Cortex of kidney (tissue), 1 donor: ENCODE measurements at places on chromosomes 13 and 19.

GRCh38 chr13:111590796-111591195 lies 270.4 kb downstream of the TEX29 start:
- DNase-seq: no peak

GRCh38 chr13:33262594-33262993 lies 23.0 kb downstream of the STARD13 start:
- no peak for DNase-seq

- DNase-seq: no peak
These were observed 1.4 kb downstream of the MAP2K2 start for GRCh38 chr19:4122480-4122879.

DNA sequence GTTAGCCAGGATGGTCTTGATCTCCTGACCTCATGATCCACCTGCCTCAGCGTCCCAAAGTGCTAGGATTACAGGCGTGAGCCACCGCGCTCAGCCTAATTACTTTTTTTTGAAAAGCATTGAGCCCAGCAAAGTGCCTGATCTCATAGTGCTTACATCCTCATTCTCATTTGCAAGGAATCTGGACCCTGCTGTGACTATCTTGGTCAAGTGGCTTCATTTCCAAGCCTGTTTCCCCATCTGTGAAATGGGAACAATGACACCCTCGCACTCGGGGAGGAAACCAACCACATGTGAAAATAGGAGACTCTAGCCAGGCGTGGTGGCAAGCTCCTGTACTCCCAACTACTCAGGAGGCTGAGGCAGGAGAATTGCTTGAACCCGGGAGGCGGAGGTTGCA lies 1.6 kb upstream of the PLEKHA4 start:
- DNase-seq: no peak

- DNase-seq: no peak
These were observed 20.2 kb downstream of the POLR1D start for GRCh38 chr13:27641711-27642502.

DNA sequence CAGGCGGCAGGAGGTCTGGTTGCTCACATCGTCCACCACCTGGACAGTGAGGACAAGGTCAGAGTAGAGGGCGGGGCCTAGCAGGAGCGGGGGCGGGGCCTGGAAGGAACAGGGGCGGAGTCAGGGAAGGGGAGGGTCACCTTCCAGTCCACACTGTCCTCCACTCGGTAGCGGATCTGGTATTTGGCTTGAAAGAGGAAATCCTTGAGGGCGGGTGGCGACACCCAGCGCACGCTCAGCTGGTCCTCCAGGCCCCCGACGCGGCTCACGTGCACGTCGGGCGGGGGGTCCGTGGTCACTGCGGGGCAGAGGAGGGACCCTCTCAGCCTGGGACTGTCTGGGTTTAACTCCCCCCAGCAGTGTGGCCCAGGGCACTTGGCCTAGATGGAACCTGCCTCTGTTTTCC lies 8.2 kb downstream of the REX1BD start:
- no peak for DNase-seq

DNA sequence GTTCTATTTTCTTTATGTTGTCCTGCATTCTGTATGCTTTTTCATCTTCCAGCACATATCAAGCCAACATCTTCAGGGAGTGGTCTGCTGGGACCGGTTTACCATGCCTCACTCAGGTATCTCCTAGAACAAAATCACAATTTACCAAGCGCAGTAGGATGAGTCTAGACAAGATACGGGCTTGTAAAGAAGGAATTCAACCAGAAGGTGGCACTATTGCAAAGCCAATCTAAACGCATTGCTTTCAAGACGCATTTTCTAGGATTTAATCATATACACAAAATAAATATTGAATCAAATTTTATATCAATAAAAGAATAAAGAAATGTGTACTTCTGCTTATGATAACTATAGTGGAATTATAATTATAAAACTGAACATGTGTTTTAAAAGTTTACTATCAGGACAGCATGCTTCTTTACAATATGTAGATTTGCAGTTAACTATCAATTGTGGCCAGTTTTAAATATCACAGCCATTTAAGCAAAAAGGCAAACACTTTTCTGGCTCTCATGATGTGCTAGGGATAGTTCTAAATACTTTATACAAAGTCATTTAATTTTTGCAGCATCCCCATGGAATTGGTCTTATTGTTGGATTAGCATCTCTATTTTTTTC lies 16.1 kb upstream of the TPP2 start:
- DNase-seq: no peak

GRCh38 chr13:99339230-99339721 lies 32.1 kb upstream of the GPR183 start:
- DNase-seq: no peak

DNA sequence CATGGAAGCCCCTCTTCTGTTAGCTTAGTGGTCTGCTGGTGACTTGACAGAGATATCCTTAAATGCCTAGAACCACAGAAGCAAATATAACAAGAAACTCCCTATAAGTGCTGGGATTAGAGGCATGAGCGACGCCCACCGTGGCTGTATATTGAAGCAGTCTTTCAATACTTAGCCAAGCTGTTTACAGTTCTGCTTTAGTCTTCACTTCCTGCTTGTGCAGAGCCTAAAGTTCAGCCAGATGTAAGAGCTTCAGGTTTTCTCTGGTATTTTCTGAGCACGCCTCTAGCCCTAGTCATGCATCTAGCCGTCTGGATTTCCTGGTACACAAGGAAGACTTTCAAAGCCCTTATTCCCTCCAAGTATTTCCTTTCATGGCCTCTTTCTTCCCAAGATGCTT lies 28.5 kb downstream of the TRPM4 start:
- DNase-seq: no peak

DNA sequence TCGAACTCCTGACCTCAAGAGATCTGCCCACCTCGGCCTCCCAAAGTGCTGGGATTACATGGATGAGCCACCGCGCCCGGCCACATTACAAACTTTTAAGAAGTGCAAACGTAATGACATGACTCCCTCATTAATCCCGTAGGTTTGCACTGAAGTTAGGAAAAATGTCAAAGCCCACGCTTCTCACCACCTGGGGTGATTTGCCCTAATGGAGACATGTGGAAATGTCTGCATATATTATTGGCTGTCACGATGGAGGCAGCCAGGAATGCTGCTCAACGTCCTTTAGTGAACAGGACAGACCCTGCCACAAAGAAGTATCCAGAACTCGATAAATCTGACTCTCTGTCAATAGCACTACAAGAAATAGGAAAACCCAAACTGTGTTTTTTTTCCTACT lies 21.0 kb downstream of the NLRP9 start:
- no peak for DNase-seq

GRCh38 chr13:27659145-27659865 lies 37.6 kb downstream of the POLR1D start:
- no peak for DNase-seq

- DNase-seq: no peak
These were observed 5.5 kb downstream of the SLC25A23 start for GRCh38 chr19:6453951-6454565.

- no peak for DNase-seq
These were observed 171.0 kb downstream of the GPC6 start for GRCh38 chr13:93397619-93398018.

DNA sequence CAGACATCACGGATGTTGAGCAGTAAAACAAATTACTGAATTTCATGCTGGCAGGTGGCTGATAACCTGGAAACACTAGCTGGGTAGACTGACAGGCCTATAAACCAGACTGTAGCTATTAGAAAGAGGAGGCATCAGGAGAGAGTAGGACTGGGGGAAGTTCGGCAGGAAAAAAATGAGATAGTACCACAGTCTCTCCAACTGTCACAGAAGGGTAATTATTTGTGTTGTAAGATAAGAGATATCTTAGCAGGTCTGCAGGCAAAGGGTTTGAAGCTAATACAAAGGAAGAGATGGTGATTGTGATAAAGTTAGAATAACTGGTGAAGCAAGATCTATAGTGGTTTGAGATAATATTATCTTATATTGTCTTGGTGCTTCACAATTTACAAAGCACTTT lies 41.7 kb downstream of the MIPEP start:
- no peak for DNase-seq

GRCh38 chr13:102909971-102910370 lies 64.1 kb downstream of the ERCC5 start:
- no peak for DNase-seq

DNA sequence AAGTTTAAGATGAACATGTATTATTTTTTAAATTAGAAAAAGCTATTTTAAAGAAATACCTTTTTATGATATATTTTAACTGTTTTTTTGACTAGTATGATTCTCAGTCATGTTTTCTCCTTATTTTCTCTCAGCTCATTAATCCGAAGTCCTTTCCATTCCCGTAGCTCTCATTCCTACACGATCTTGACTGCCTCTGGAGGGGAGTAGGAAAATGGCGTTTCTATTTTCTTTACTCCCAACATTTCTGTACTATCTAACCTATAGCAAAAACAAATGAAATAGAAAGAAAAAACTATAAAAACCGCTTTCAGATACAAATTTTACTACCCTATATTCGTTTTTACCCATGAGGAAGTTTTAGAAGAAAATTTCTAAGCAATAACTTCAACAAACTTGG lies 343.8 kb downstream of the RBM26 start:
- DNase-seq: no peak
